ENCODE measurements at places on chromosomes 2 and 18.

GRCh38 chr2:228509021-228509420 lies 327.5 kb upstream of the SPHKAP start:
- no peak for DNase-seq

DNA sequence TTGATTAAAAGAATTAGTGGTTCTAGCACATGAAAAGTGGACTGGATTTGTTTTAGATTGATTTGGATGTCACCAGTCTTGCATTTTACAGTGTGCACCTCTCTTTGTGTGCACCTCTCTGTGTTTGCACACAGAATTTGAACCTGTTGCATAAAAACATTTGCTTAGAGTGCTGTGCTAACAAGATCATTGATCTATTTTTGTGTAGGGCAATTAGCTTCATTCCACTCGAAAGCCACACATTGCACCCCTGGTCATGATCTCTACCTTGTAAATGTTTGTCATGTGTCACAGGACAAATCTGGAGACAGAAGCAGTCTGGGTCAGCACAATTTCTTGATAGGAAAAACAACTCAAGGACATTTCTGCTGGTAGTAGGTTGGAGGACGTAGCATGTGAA lies 258.7 kb upstream of the LINC00305 start:
- no peak for DNase-seq

DNA sequence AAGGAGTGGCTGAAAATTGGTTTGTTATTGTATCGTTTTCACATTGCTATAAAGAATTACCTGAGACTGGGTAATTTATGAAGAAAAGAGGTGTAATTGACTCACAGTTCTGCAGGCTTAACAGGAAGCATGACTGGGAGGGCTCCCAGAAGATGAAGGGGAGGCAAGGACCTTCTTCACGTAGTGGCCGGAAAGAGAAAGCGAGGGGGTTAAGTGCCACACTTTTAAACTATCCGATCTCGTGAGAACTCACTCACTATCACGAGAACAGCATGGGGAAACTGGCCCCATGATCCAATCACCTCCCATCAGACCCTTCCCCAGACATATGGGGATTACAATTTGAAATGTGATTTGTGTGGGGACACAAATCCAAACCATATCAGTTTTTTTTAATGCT lies 81.6 kb downstream of the FBXO15 start:
- DNase-seq = no peak

GRCh38 chr18:50573679-50574078 lies 13.8 kb downstream of the MAPK4 start:
- no peak for DNase-seq

DNA sequence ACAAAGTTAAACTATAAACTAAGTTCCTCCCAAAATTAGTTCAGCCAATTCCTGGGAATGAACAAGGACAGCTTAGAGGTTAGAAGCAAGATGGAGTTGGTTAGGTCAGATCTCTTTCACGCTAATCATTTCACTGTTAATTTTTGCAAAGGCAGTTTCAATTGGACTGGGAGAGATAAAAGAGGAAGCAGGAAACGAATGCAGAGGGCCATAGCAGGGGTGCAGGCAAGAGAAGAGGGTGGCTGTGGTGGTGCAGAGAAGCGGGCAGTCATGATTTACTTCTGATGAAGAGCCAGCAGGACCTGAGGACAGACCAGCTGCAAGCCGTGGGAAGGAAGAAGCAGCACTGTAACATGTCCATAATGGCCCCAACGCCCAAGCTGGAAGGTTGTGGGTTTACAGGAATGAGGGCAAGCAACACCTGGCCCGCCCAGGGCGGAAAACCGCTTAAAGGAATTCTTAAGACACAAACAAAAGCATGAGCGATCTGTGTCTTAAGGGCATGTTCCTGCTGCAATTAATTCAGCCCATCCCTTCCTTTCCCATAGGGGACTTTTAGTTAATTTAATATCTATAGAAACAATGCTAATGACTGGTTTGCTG lies 4.1 kb upstream of the RMP24 start:
- no peak for DNase-seq

- no peak for DNase-seq
Measured at GRCh38 chr2:191501561-191502168, 176.3 kb upstream of the NABP1 start.

DNA sequence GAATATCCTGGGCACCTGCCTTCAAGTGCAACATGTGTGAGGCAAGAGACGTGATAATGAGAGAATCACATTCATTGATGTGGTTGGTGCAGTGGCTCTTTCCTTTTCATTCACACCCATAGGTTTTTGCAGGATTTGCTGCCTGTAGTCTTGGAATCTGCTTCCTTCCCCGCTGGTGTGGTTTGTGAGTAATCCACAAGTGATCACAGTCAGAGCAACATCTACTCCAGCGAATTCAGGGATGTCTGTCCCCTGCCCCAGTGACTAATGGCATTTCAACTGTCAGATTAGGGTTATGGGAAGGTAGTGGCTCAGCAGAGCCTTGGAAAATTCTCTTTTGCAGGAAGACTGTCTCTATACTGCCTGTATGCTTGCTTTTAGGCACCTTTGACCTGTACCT lies 225.5 kb upstream of the RBMS1 start:
- no peak for DNase-seq

DNA sequence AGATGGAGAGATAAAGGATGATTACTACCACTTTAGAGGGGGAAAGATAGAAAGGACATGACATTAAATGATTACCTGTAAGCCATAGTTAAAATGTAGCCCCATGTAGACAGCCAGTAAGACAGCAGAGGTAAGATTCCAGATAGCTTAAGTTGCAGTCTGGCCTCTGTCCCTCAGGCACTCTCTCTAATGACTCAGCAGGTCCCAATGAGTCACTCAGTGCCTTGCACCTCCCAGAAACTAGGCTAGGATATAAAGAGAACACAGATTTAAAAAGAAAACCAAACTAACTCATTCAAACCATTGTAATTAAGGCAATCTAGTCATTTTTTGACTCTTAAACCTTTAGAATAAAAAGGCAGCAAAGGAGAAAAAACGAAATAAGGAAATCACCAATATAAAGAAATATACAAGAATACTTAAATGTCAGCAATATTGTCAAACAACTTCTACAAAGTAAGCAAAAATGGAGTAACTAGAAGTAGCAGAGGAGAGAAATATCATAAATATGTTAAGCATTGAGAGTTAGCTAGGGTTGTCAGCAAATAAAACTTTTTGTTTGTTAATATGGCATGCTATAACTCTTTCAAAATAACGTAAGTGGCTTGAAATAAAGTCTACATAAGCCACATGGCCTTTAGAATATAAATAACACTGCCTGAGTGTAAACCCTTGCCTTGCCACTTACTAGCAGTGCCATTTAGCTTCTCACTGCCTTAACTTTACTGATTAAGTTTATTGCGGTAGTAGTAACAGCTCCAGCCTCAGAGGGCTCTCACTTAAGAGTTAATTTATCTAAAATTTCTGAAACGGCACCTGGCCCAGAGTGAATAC lies 48.5 kb downstream of the SOCS6 start:
- no peak for DNase-seq

GRCh38 chr2:60602828-60603532 lies 49.5 kb upstream of the BCL11A start:
- no peak for DNase-seq
